GM10248 (cell line): ENCODE measurements at places on chromosomes 5 and 9.

DNA sequence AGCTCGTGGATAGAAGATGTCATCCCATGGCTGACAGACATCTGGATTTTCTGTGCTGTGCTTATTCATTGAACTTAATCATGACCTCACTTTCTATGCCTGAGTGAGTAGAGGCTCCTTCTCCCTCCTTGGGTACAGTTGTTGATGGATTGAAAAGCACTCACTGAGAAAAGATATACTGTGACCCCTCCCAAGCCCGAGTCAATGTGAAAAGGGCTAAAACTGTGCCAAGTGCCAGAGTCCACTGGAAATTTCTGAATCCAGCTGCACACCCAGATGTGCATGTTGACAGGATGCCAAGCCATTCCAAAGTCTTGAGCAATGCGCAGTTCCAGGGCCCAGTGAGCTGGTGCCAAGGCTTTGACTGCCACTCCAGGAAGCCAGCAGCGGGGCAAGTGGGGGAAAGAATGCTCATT is 473.0 kb downstream of the NTRK2 start:
- no peak for DNase-seq

GRCh38 chr9:72292874-72293607 is 72.0 kb downstream of the ZFAND5 start:
- DNase-seq = no peak

GRCh38 chr5:15506146-15506545 is 6.2 kb downstream of the FBXL7 start:
- no peak for DNase-seq

GRCh38 chr5:126358525-126358924 is 64.7 kb upstream of the GRAMD2B start:
- DNase-seq = peak; percentile 28

- DNase-seq = no peak
Measured at GRCh38 chr9:137448602-137448962, 7.4 kb upstream of the ENTPD8 start.

GRCh38 chr5:149666212-149666852 is 63.8 kb upstream of the PPARGC1B start:
- no peak for DNase-seq

DNA sequence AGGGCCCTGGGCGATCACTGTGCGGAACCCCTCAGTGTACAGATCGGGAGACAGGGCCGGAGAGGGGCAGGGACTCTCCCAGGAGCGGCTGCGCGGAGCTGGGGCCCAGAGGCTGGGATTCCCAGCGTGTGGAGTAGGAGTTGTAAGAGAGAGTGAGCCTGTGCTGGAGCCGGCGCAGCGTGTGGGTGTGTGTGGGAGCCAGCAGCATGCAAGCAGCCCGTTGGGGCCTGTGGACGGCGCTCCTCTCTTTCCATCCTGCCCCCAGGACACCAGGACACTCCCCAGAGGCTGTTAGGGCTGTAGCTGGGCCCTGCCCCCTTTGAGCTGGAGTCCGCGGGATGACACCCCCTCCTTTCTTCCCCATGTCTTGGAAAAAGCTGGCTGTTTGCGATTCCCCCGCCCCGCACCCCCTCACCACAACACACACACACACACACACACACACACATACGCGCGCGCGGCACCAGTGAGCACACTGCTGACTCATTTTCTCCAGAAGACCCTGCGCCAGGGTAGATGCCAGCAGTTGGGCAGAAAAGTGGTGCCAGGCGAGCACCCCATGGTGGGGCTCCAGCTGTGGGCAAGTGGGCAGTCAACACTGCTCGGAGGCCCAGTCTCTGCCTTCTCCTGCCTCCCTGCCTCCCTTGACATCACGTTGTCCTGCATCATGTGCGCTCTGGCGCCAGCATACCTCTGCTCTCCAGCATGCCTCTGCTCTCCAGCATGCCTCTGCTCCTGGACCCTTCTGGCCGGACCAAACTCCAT is 1.5 kb downstream of the COL27A1 start:
- DNase-seq = no peak

GRCh38 chr5:171757853-171758535 is 27.6 kb upstream of the SMIM23 start:
- DNase-seq = no peak

GRCh38 chr5:445591-445990 is 2.6 kb downstream of the EXOC3 start:
- DNase-seq = no peak

DNA sequence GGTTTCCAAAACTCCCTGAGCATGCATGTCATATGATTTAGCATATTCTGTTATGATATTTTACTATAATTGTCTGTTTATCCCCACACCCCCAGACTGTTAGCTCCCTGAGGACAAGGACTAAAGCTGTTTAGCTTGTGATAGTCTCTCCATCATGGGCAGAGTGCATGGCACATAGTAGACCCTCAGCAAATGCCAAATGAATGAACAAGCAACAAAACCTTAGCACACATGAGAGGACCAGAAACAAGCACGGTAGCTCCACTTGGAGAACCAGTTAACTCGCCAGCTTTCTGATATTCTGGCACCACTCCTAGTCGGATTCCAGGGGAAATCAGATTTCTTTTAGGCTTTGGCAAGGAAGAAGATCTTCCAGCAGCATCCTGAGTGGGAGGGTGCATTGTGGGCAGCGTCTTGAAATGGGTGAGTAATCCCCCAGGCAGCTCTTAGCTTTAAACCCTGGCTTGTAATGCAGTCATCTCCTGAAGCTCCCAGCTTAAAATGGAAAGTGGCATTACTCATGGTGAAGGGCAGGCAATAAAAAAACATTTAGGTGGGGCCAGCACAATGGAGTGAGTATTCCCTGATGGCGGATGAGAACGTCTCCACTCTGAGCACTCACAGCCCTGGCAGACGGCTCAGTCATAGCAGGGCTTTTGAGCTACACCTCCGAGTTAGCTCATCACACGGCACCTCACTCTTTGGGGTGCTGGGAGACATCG is 41.1 kb downstream of the FGF1 start:
- no peak for DNase-seq

DNA sequence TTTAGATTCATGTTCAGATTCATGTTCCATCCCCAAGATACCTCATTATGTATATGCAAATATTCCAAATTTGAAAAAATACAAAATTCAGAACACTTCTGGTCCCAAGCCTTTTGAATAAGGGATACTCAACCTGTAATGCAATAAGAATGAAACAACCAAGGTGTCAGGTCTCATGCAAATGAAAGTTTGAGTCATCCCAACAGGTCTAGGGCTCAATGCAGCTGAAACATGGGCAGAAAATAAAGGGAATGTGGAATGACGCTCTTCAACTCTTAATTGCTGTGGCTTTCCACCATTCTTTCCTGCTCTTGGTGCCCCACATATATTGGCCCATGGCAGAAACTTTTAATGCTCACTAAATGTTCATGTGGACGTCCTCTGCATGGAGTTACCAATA is 107.3 kb upstream of the DAPK1 start:
- DNase-seq = no peak

- DNase-seq = no peak
Measured at GRCh38 chr5:111776913-111777781, 20.2 kb upstream of the NREP start.

DNA sequence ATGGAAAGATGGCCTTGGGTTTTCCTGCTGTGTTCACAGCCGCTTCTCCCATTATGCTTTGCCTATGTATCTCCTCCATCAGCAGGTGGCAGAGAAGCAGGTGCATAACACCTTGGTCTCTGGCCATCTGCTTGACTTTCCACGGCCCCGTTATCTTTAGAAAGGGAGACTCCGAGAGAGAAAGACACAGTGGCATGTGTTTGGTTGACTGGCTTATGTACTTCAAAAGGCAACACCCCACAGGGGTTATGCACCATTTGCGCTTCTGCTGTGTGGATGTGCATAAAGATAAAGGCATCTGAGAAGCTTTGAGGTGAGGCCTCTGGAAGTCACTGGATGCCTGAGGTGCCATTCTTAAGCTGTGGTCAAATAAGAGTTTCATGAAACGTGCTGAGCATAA is 138.4 kb downstream of the EGFLAM start:
- DNase-seq = no peak

GRCh38 chr9:98099346-98099745 is 19.7 kb downstream of the TRIM14 start:
- DNase-seq = no peak

DNA sequence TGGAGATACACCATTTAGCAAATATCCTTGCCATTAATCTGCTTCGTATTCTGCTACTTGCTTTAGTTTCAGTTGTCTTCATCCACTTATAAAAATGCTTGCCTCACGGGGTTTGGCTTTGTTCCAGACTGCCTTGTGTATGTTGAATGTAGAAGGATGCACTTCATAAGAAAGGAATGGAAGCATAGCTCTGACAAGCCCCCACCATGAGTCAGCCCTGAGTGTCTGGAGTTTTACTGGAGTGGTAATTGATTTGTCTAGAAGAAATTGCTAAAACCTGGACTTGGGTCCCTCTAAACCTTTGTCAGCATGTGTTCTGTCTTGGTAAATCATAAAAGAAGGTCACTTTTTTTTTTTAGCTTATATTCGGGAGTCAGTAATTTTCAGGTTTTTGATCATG is 4.6 kb downstream of the TEX48 start:
- DNase-seq = no peak

GRCh38 chr9:96382175-96382574 is 1.3 kb downstream of the SLC35D2 start:
- no peak for DNase-seq

GRCh38 chr5:135600971-135601381 is 22.2 kb upstream of the CXCL14 start:
- DNase-seq = no peak

DNA sequence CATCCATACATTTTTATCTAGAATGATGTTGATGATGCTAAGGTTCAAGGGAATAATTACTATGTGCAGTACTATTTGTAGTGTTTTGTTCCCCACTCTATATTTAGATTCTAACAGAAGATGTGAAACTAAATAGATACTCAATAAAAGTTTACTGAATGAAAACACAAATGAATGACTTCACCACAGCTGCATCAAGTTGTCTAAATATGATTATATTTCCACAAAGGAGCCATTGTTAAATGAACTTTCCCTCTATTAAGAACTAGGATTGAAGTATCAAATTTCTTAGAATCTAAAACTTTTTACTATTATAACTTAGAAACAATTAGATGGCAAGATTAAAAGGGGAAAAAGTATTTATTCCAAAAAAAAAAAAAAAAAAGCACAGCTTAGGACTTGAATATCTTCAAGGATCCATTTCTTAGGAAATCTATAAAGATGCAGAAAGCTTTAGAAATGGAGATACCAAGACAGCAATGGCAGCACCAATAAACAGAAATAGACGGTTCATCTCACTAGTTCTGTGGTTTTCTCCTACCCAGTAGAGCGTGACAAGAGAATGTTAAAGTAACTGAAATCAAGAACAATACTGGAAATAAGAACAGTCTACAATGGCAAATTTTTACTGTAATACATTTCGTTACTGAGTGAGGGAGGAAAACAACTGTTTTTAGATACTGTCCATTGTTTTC is 347.6 kb downstream of the EBF1 start:
- DNase-seq = peak; percentile 14

DNA sequence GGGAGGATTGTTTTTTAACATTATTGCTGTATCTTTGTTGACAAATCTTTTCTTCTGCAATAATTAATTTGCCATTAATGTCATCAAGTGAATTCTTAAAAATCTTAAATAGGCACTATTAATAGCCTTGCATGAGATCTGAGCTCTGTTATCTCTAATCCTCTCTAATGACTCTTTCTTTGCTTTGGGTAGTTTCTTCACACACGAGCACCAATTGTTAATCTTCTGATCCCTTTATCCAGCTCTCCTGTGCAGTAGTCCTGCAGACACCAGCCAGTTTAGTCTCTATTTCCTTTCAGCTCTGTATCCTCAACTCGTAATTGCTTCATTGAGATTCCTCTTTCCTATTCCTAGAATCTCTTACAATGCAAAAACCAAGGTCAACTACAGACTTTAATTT is 8.1 kb downstream of the SPINK14 start:
- DNase-seq = no peak

DNA sequence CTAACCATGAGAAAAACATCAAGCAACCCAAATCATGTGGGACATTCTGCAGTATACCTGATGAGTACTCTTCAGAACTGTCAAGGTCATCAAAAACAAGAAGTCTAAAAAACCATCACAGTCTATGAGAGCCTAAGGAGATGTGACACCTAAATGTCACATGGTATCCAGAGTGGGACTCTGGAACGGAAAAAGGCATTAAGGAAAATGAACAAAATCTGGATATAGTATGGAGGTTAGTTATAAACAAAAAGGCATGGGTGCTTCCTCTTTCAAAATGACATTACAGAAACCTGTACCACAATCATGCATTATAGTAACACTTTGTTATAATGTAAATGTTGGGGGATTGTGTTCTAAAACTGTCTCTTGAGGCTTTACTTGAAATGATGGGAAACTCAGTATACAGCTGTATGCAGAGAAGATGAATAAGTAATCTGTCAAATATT is 47.4 kb downstream of the PRKACG start:
- DNase-seq = peak; percentile 59

DNA sequence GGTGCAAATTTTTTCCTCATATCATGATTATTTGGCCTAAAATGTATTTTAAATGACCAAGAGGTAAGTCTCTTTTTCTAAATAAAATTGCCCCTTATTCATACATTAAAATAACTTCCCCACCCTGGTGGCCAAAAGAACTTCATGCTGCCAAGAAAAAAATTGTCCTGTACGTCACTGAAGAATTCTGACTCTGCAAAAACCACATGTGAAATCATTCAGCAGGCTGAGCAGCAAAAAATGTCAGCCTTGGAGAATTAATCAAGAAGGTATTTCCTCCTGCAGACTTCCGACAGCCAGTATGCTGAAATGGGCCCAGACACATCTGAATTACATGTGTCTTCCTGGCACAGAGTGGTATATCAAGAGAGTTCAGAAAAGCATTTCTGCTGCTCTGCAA is 94.6 kb upstream of the HMHB1 start:
- DNase-seq = no peak

DNA sequence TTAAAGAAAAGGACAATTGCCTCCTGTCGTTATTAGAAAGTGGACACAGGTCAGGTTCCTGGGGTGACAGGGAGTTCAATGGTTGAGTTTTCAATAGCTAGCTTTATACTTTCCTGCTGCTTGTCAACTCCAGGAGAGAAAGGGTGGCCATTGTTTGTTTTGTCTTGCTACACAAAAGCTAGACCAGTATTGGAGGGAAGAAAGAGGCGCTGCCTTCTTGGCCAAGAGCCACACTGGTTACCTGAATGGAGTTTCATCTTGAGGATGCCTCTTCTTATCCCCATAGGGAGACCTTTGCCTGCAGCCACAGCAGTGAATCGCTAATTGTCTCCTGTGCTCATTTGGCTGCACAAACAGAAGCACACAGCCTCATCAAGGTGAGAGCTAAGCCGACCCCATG is 279.4 kb upstream of the GRIA1 start:
- DNase-seq = no peak
